ENCODE measurements at places on chromosomes 6 and 20.
A peak's percentile ranks its signal among the peaks of the same experiment; 100 is the strongest.

DNA sequence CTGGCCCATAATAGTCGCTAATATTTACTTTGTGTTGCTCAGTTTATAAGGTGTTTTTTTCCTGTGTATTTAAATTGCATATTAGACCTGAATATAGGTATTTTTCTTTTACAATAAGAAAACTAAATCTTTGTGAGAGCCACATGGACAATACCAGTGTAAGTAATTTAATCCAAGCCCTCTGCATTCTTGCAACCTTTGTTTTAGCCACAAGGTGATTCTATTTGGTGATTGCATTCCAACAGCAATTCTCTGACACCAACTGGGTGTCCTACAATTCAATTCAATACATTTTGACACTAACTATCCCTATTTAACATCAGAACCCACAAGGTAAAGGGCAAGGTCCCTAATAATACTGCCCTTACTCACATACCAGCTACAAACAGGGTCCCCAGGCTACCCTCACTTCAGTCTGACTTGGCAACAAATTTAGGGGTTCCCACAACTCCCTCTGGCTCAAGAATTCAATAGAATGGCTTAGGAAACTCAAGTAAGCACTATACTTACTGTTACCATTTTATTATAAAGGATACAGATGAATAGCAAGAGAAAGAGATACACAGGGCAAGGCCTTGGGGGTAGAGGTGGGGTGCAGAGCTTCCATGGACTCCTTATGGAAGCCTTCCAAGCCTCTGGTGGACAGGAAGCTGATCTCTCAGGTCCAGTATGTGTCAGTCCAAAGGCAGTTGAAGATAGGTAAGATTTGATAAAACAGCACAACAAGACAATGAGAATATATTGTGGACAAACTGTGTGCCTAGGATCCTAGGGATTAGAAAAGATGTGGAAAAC, 169.3 kb downstream of the CD83 start:
- DNase-seq, result no peak

DNA sequence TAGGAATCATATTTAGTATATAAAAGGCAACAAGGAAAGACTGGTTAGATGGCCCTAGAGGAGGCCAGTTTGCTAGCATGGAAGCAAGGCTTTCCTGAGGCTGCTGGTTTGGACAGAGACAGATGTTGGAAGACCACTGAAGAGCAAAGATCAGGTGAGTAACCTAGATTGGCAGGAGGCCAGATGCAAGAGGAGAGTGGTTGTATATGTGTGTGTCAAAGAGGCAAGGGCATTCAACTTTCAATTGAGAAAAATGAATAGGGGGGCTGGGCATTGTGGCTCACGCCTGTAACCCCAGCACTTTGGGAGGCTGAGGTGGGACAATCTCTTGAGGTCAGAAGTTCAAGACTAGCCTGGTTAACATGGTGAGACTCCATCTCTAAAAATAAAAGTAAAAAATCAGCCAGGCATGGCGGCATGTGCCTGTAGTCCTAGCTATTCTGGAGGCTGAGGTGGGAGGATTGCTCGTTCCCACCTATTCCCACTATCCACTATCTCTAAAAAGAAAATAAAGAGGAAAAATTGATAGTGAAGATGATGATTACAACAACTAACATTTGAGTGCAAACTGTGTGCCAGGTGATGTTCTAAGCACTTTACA, 79.8 kb downstream of the PRDM1 start:
- DNase-seq, result no peak

GRCh38 chr6:28941684-28942448, 18.1 kb upstream of the TRIM27 start:
- peak; percentile 62 for DNase-seq

DNA sequence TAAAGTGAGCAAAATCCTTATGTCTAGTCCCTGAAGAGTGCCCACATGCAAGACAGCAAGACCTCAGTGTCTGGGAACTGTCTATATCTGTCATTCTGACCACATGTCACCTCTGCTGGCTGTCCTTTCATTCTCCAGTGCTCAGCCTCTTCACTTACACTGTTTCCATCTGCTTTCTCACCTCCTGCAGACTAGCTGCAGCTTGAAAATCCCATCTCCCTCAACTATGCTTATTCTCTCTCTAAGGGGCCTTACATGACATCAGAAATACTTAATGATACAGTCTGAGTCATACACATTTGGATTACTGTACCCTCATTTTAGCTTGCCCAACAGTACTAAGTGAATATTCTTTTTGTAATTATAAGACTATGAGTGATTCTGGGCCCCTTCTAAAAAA, 587.8 kb downstream of the EPM2A start:
- DNase-seq, result no peak

DNA sequence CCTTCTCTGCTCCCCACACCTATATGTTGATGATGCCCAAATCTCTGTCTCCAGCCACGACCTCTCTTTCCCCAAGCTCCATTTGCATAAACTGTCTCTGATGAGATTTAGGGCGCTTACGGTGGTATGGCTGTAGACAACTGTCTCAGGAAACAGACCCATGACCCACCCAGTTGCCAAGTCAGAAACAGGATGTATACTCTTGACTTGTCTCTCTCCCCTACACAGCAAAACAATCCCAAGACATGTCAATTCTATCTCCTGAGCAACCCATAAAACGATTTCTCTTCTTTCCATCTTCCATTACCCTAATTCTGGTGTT, 13.9 kb downstream of the GNL1 start:
- no peak for DNase-seq

- DNase-seq, result no peak
Observed at GRCh38 chr20:58655328-58656107, 4.4 kb downstream of the STX16 start.

- no peak for DNase-seq
Observed at GRCh38 chr20:12093057-12093796, 175.5 kb downstream of the BTBD3 start.

- no peak for DNase-seq
Observed at GRCh38 chr6:143746202-143747119, 68.7 kb downstream of the PHACTR2 start.

DNA sequence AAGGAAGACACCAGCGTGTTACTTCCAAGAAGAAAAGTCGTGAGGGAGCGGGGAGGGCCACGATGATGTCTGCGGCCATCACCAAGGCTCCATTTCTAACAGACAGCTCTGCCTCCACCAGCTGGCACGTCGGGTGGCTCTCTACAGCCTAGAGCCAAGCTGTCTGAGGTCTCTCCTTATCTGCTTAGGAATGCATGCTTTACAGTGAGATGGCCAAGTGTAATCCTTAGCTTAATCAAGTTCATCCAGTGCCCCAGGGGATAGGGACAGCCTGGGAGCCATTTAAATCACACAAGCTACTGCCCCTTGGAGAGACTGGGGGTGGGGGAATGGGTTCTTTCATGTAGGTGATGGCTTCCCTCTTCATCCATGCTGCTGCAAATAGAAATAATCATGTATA, 213.8 kb upstream of the CST7 start:
- DNase-seq, result no peak

GRCh38 chr6:30743099-30744053, 889 bp upstream of the FLOT1 start:
- DNase-seq, result no peak

GRCh38 chr20:43751167-43752050, 24.6 kb upstream of the GTSF1L start:
- no peak for DNase-seq

DNA sequence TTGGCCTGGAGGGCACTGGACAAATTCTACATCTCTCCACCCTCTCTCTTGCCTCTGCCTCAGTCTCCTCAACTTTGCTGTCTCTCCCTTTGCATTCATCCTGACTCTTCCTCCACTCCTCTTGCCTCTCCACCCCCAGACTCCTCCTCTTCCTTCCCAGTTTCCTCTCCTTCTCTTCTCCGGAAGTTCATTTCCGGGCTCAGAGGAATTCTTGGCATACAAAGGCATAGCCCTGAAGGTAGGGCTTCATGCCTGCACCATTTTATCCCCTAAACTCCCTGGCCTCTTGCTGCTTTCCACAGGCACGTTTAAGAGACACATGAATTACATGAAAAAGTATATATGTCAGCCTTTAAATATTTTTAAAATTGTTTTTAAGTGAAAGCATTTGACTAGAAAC, 10.6 kb downstream of the BFSP1 start:
- DNase-seq, result no peak

DNA sequence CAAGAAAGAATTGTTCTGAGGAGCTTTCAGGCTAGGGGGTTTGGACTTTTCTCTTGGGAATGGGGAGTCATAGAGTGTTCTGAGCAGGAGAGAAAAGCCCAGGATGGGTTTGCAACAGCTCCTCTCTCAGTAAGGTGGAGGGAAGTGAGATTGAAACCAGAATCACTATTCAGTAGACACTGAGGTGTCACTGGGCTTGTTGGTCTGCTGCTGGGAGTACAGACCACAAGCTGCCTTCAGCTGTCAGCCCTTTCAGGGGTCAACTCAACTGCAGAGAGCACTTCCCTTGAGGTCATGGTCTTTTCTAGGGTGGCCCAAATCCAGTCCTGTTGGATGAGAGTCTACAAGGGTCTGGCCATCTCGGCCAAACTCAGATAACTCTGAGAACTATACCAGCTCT, 12.9 kb upstream of the FOXA2 start:
- DNase-seq, result no peak

GRCh38 chr6:116405138-116405537, 34.4 kb downstream of the DSE start:
- DNase-seq, result no peak

GRCh38 chr6:148446681-148447080, 104.0 kb downstream of the SASH1 start:
- no peak for DNase-seq

GRCh38 chr6:89661559-89661958, 23.0 kb upstream of the LYRM2 start:
- no peak for DNase-seq

Data from COR-L47 (cell line).